ENCODE measurements at places on chromosomes 2 and 18.

- DNase-seq, result no peak
Observed at GRCh38 chr18:66457245-66457644, 146.6 kb downstream of the CDH19 start.

GRCh38 chr18:31683106-31683505 is 1.3 kb downstream of the B4GALT6 start:
- no peak for DNase-seq

DNA sequence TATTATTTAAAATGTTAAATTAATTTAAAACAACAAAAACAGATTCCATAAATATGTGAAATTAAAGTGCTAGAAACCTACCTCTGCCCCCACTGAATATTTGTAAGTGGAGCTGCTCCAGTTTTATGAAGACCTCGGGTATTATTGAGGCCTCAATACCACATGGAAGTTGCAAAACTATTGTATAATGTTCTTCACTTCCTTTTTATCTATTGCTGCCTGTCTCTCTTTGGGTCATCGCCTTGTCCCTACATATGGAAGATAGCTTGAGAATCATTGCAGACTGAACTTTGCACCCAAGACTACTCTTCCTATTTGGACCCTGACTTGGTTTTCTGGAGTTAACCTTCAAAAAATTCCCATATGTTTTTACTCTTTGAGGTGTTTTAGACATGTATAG is 212.1 kb upstream of the NETO1 start:
- no peak for DNase-seq

- DNase-seq, result no peak
Observed at GRCh38 chr18:31058897-31059296, 16.4 kb upstream of the DSC3 start.

DNA sequence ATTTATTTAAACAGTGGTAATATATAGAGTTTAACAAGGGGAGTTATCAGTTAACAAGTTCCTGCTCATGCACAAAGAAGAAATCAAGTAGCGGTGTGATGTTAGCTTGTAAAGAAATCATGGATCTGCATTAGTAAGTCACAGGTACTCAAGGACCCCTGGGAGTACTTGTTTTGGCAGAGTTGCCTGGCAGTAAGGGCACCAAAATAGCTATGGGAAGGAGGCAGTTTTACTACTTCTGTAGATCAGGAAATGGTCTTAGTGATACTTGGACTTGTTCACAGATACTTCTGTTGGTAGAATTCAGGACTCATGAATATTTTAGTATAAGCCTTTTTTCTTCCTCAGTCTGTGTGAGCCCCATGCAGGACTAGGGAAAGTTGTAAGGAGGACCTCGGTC is 107.3 kb upstream of the IL1R2 start:
- DNase-seq, result no peak

DNA sequence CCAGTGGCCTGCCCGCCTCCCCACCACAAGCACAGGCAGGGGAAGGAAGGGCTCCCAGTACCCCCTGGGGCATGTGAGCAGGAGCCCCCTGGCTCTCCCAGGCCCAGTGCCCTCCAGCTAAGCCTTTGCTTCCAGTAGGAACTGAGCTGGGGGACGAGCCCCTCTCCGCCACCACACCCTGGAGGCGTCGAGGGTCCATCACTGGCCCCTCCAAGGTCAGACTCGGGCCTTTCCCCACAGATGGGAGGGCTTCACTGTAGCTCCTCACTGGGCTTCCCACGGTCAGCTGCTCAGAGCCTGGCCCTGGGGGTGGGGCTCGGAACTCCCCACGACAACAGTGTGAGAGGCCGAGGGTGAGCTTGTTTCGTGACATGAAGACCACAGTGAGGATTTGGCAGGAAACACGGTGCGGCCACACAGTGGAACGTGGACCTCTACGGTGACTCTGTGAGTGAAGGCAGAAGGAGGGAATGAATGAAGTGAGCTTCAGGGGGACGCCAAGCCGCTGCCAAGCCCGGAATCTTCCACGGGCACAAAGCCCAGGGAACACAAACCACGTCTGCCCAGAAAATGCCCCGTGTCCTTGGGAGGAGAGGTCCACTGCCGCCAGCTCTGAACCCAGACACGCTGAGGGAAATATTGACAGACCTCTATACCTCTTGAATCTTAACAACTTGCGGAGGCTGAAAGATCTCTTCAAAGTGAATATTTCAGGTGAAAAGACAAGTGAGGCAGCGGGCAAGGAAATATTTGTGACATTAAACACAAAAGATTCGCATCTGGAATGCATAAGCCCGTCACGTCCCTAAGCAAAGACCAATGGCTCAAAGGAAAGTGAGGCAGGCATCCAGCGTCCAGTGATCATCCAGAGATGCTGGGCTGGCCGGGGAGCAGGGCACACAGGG is 144.8 kb upstream of the GPC1 start:
- DNase-seq, result no peak

DNA sequence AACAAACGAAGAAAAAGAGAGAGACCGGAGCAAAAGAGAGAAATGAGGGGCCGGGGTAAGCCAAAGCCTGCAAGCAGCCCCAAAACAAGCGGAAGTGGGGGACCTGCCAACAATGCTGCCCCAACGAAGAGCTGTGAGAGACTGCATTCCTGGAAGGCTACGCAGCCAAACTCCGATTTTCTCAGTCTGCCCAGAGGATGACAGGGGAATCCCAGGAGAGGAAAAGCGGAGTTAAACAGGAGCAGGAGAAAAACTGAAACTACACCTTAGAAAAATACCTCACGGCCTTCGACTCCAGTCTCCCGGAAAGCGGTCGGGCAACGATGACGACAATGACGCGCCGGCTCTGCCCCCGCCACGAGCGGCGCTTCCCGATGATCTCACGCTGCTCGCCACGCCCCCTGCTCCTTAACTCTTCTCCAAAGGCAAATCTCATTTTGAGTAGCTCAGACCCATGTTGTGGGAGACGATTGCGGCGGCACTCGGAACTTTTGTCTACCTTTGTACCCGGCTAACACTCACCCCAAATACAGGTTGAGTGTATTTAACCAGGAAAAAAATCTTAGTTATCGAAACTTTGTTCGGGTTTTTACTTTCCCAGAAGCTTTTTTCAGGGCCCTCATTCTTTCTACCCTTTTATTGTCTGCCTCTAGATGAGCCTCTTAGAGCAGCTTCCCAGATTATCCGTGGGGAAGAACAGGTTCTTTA is at the start of gene C1D:
C1D (minus strand) TSS at position 325 of the 708 bp plus-strand sequence. CDS start 15,694 bp downstream, outside the sequence.
- DNase-seq, result peak; percentile 87

DNA sequence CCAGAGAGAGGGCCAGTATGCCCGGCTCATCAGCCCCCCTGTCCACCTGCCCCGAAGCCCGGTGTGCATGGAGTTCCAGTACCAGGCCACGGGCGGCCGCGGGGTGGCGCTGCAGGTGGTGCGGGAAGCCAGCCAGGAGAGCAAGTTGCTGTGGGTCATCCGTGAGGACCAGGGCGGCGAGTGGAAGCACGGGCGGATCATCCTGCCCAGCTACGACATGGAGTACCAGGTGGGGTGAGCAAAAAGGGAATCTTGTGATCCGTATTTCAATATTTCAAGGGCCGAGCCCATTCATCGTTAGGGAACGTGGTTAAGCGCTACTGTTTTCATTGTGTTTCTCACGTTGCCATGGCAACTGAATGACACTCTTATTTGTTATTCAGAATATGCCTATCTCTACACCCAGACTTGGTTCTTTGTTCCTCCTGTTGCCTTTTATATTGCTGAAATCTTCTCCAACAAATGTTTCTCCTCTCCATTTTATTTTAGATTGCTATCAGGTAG is 81.5 kb downstream of the NRP2 start:
- no peak for DNase-seq

- DNase-seq, result no peak
Observed at GRCh38 chr2:206443735-206444527, 599 bp downstream of the ADAM23 start.

DNA sequence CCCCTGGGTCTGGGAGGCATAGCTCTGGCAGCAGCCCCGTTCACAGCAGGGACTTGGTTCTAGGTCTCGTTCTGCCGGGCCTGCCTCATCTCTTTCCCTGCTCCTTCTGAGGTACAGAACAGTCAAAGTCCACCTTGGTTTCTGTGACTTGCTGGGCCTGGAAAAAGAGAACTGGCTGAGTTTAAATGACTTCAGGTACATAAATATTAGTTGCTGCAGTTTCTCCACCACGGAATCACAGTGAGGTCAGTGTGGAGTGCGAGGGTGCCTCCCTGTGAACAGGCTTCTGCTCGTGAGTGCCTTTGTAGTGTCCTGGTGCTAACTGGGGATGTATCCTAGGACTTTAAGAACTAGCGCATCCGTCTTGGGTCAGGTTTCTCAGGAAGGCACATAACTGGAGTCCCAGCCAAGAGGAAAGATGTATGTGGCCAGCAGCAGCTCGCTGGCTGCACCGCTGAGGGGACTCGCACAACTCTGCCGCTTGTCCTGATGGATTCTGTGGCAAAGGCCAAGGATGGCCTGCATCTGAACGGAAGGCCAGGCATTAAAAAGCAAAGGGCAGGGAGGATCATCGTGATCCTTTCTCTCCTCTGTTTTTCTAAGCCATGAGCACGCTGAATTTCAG is 188.6 kb downstream of the SH3RF3 start:
- DNase-seq, result no peak

- DNase-seq, result no peak
Observed at GRCh38 chr2:10732924-10733565, 11.6 kb downstream of the ATP6V1C2 start.

GRCh38 chr2:143514413-143514812 is 385.2 kb downstream of the ARHGAP15 start:
- no peak for DNase-seq

- no peak for DNase-seq
Observed at GRCh38 chr2:38557981-38558380, 44.7 kb downstream of the HNRNPLL start.

GRCh38 chr2:33366473-33366872 is 110.0 kb upstream of the RASGRP3 start:
- DNase-seq, result no peak

DNA sequence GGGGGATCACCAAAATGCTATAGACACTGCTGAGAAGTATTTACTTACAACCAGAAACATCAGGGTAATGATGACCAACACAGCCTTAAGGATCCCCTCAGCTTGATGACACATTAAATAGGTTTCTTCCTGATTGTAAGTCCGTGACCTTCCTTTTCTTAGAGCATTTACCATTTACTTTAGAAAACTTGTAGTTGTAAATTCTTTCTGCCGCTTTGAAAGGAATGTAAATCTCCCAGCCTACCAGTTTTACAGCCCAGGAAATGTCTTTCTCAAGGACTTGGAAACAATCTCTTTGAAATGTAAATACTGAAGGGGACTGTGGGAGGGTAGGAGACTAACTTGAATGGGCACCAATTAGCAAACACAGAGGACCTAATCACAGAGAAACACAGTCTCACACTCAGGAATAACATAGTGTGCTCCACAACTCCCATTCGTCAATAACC is 278.6 kb downstream of the DSC3 start:
- DNase-seq, result no peak

DNA sequence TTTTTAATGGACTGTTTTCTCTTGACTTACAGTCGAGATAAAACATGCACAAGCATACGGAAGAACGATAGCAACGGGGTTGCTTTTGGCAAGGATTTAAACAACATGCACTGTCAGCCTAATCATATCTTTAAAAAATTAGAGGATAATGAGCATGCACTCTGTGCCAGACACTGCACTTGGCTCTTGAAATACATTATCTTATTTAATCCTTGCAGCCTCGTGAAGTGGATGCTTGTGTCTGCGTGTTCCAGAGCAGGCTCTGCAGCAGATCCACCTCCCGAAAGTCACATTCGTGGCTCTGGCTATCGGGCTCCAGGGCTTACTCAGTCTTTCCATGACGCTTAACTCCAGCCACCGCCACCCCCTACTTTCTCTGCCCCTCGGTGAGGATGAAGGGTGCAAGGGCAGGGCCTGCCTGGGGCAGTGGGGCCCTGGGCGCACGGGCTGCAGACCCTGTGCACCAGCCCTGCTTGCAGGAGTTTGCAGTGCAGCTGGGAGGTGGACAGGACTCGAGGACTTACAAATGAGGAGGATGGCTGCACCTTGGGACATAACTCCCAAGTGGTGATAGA is 61.7 kb downstream of the ACKR3 start:
- DNase-seq, result no peak

DNA sequence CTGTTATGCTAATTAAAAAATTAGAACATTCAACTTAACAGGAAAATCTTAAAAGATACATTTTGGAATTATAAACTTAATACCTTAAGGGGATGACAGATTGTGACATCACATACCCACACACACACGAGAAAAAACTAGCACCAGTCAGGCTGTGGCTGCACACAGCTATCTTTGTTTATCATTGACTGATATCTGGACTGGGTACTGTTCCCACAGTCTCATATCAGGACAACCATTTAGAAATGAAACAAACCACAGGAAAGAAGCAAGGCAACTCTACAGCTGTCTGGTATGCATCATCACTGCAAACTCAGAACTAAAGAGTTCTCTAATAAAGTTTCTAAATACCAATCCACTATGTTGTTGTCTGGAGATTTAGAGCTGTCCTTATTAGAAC is 210.9 kb upstream of the SMAD7 start:
- DNase-seq, result no peak

GRCh38 chr2:174833737-174834136 is 69.5 kb upstream of the CHRNA1 start:
- DNase-seq, result no peak

DNA sequence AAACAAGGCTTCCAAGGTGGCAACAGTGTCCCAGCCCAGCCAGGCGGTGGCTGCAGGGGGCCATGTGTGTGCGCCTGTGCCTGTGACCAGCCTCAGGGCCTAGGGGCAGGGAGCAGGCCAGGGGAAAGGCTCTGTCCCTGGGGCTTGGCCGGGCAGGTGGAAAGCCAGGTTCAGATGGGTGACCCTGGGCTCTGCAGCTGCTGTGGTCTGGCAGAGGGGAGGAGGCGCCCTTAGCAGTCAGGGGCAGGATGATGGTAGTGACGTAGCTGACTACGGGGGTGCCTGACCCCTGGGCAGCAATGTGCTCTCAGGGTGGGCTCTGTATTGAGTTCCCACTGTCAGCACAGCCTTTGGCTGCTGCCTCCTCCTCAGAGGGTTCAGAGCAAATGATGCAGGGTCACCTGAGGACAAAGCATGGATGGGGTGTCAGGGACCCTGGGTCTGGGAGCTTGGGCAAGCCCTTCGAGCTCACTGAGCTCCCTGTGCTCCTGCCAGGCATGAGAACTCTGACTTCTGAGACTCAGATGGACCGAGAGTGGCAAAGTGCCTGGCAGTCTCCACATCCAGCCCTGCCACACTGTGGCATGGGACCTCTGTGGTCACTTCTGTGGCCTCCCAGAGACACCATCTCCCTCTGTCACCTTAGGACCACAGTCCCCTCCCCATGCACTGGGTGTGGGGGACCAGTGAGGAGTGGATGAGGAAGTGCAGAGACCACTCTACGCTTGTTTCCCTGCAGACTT is 56.6 kb upstream of the ALPP start:
- no peak for DNase-seq

All from activated T-helper 1 cell treated with anti-CD3 and anti-CD28 coated beads, Interleukin-2, amount 50 U/mL, for 16 hours (primary cell).